NCI-H510A treated with DMSO at 0.1 percent for 48 hours (cell line): ENCODE measurements at places on chromosomes 5 and 9.

GRCh38 chr5:17123010-17123409 lies 94.4 kb upstream of the BASP1 start:
- no peak for DNase-seq

DNA sequence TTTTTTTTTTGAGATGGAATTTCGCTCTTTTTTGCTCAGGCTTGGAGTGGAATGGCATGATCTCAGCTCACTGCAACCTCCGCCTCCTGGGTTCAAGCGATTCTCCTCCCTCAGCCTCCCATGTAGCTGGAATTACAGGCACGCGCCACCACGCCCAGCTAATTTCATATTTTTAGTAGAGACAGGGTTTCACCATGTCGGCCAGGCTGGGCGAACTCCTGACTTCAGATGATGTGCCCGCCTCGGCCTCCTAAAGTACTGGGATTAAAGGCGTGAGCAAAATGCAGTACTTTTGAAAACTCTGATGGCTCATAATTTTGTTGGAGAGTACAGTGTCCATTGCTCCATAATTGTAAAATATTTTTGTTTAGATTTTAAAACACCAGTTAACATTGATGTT lies 52.6 kb downstream of the CCNH start:
- DNase-seq = no peak

- no peak for DNase-seq
Measured at GRCh38 chr5:147776989-147777388, 5.5 kb downstream of the JAKMIP2 start.

- peak; percentile 22 for DNase-seq
Measured at GRCh38 chr9:10268531-10269485, 344.0 kb downstream of the PTPRD start.

- no peak for DNase-seq
Measured at GRCh38 chr9:14888875-14889274, 21.4 kb downstream of the FREM1 start.

GRCh38 chr9:100729336-100729895 lies 151.5 kb downstream of the CAVIN4 start:
- DNase-seq = no peak

- DNase-seq = no peak
Measured at GRCh38 chr9:105392531-105392930, 55.3 kb upstream of the FSD1L start.

GRCh38 chr9:133619791-133620190 lies 10.6 kb upstream of the FAM163B start:
- DNase-seq = peak; percentile 53

DNA sequence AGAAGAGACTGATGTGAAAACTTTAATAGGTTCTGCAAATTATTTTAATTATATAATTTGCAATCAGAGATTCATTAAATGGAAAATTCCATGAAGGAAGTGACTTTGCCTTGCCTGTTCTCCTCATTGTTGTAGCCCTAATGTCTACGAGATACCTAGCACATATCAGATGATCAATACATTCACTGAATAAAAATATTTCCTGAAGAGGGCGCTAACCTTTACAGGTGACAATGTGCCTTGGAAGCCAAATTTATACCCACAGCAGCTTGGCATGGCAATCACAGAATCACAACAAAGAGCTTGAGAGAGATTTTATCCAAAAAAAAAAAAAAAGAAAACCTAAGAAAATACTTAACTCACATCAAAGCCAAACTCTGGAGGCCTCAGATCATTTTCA lies 17.4 kb downstream of the HAUS6 start:
- DNase-seq = peak; percentile 7

DNA sequence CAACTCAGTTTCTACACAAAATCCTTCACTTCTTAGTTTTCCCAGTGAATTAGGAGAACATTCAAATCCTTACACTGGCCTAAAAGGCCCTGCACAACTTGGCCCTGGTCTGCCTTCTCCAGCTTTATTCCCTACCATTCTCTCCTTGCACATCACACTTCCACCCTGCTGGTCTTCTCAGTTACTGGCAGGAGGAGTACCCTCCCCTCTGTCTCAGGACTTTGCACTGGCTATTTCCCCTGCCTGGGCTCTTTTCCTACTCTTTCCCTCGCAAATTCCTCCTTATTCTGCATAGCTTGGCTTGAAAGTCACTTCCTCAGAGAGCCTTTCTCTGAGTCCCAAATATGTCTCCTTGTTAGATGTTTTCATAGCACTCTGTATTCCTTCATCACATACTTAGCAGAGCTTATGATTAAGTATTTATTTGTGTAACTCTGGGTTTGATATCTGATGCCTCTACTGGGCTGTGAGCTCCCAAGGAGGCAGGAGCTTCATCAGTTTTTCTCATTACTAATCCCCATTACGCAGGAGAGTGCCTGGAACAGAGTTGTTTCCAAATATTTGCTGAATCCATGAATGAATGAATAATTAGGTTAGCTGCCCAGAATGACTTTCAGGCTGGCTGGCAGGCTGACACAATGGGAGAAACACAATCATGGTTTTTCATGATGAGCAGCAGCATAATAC lies 159.8 kb upstream of the KLF9 start:
- DNase-seq = no peak

DNA sequence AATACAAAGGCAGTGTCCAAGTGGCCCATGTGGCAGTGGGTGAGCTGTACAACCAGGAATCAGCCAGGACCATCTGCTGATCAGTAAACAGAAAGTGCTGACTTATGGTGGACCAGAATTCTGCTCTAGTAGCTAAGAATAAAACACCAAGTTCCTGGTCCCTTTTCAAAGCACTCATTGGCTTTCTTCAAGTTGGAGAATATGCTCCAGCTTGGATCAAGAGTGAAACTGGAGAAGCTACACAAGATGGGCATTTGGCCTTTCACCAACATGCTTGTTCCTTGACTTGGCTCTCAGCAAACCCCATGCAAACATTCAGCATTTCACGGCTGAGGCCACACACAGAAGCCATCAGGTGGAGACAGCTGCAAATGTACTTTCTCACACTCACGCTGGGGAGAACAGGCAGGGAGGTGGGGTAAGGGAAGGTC lies 32.1 kb downstream of the MARCHF3 start:
- DNase-seq = peak; percentile 32
